ENCODE measurements at places on chromosomes 6 and 20.

- no peak for DNase-seq
These were observed 15.0 kb downstream of the ZNF217 start for GRCh38 chr20:53578492-53579222.

- DNase-seq: no peak
These were observed 23.8 kb upstream of the MTHFD1L start for GRCh38 chr6:150841697-150842096.

GRCh38 chr6:149393002-149393679, 6.9 kb upstream of the SUMO4 start:
- DNase-seq: no peak

DNA sequence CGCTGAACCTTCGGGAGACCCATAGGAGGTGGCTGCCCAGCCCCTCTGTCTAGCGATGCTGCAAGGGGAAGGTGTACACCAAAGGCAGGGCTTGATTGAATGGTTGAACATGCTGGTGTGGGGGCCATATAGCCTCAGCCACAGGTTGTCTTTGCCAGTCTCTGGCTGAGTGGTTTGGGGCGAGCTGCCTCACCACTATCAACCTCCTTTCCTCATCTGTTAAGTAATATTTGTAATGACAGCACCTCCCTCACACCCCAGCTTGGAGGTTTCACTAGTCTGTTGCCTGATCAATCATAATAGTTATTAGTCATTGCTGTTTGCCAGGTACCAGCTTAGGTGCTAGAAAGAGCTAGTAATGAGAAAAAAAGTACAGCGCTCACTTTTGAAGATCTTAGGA, 11.8 kb upstream of the ZNF831 start:
- DNase-seq: no peak

DNA sequence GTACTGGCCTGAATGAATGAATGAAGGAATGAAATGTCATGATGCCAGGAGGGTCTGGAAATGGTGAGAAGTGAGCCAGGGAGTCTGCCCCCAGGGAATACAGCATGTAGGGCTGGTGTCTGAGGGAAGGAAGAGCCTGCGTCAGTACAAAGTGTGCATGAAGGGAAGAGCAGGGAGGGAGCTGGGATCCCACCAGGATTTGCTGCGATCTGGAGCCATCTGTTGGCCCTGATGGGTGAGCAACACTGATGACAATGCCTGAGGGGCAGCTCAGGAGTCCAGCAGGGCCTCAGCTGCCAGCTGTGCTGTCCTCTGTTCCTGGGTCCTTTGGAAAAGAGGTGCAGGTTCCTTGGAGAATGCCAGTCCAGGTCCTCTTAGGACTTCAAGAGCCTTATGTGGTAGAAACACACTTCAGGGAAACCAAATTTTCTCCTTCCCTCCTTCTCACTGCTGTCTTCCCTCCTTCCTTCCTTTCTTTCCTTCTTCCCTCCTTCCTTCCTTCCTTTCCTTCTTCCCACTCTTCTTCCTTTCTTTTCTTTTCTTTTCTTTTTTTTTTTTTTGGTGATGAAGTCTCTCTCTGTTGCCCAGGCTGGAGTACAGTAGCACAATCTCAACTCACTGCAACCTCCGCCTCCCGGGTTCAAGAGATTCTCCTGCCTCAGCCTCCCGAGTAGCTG, 11.5 kb downstream of the BPI start:
- no peak for DNase-seq

- DNase-seq: no peak
These were observed 8.7 kb upstream of the ATRN start for GRCh38 chr20:3461911-3462677.

DNA sequence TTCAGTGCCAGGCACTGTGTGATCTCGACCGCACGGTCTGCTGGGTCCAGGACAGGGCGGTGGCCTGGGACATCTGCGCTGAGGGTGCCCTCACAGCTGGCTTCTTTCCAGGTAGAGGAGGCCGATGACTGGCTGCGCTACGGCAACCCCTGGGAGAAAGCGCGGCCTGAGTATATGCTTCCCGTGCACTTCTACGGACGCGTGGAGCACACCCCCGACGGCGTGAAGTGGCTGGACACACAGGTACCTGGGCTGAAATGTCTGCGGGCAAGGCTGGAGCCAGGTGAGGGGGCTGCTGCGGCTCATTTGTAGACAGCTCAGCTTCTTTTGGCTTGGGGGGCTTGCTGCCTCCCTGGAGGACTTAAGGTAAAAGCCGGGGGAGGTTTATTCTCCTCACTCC, 26.6 kb downstream of the PYGB start:
- DNase-seq: no peak

Data from stimulated activated CD4-positive, alpha-beta T cell treated with anti-CD3 and anti-CD28 coated beads, Interleukin-15, amount 100 ng/mL, for 1 hour (primary cell).